HT-29 (cell line): ENCODE measurements at places on chromosomes 1 and 21. TPM values are rescaled to one million over a fixed set of nuclear protein-coding genes. Genes with fewer than 3 reads are reported as not detected.

- DNase-seq = no peak
Observed at GRCh38 chr1:111729271-111729921, 9.8 kb downstream of the INKA2 start.

GRCh38 chr1:84301004-84301784 is at the start of gene SAMD13:
TSS of gene SAMD13 (plus strand) at chr1:84301708. CDS start at chr1:84303235, 1,527 bp downstream.
- peak; percentile 80 for DNase-seq

Gene INTS11
- 174 and 200 TPM in 2 replicates for total RNA-seq

DNA sequence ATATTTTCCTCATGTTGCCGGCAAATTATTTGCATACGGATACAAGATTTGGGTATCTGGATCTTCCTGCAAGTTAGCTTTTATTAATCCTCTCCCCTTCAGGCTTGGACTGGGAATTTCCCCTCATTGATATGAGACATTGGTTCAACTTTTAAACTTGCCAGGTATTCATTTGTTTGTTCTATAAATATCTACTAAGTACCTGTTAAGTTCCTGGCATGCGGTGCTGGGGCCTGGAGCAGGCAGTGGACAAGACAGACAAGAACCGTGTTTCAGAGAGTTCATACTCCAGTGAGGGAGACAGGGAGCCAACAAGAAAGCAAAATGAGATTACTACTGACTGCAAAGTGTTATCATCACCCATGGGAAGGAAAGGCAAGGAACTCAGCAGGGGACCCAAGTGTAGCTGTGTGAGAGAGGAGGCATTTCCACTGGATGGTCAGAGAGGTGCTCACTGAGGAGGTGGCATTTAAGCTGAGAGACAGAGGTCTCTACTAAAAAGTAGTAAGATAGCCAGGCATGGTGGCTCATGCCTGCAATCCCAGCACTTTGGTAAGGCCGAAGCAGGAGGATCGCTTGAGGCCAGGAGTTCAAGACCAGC is 39.1 kb upstream of the FHAD1 start:
- no peak for DNase-seq
